NCI-H1417 treated with DMSO at 0.1 percent for 48 hours (cell line): ENCODE measurements at places on chromosomes 16 and 17.

DNA sequence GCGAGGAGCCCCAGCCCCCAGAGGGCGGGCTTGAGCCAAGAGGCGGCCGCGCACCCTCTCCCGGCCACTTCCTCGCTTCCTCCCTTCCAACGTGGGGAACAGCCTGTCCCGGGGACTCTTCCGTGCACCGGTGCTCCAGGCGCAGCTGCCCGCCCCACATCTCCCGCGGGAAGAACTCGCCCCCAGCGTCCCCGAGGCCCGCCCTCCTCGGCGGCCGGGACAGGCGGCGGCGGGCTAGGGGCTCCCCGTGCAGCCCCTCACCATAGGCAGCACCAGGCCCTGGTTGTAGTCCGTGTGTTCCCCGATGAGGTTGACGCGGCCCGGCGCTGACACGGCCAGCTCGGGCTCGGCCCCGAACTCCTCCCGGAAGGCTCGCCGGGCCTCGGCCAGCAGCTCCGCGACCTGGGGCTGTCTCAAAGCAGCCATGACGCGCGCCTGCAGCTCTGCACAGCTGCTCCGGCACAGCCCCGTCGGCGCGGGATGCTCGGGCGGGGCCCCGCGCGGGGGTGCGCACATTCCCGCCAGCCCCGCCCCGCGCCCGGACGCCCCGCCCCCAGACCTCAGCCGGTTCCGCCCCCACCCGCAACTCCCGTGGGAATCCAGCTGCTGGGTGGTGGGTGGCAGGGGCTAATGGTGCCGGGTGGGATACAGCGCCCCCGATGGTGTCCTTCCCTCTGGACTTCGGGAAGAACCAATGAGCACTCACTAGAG lies at the start of gene GALK1:
Gene GALK1, minus strand, starts transcription at position 482 of the 711 bp plus-strand sequence. Its CDS starts 56 bp downstream, at position 426.
- no peak for DNase-seq

DNA sequence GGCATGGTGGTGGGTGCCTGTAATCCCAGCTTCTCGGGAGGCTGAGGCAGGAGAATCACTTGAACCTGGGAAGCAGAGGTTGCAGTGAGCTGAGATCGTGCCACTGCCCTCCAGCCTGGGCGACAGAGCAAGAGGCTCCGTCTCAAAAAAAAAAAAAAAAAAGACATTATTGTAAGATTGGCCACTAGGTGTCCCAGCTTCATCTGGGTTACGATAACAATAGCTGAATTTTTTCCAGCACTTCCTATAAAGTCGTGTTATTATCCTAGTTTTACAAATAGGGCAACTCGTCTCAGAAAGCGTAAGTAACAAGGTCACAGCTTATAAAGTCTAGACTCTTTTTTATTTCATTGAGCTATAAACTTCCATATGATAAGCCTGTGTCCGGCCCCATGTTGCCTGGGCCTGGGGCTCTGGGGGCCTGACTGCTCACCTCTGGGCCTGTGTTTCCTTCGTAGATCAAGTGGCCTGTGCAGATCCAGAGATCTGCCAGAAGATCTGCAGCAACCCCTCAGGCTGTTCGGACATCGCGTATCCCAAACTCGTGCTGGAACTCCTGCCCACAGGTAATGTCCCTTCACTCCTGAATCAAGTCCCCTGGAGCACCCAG lies 60.5 kb downstream of the SLC5A11 start:
- no peak for DNase-seq

DNA sequence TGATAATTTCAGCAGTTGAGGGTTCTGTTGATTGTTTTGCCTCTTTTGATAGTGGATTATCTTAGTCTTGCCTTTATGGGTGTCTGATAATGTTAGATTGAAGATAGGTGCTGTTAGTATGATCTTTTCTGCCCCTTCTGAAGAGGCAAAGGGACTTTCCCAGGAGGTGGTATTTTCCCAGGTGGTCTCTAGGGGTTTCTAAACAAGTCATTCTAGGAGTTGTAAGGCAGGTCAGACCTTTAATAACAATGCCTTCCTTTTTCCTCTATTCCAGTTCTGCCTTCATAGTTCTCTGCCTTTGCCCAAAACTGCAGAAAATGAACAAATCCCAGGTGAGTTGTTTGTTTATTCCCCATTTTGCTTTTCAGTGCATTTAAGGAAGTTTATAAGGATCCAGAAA lies 4.3 kb downstream of the ZFP1 start:
- no peak for DNase-seq

DNA sequence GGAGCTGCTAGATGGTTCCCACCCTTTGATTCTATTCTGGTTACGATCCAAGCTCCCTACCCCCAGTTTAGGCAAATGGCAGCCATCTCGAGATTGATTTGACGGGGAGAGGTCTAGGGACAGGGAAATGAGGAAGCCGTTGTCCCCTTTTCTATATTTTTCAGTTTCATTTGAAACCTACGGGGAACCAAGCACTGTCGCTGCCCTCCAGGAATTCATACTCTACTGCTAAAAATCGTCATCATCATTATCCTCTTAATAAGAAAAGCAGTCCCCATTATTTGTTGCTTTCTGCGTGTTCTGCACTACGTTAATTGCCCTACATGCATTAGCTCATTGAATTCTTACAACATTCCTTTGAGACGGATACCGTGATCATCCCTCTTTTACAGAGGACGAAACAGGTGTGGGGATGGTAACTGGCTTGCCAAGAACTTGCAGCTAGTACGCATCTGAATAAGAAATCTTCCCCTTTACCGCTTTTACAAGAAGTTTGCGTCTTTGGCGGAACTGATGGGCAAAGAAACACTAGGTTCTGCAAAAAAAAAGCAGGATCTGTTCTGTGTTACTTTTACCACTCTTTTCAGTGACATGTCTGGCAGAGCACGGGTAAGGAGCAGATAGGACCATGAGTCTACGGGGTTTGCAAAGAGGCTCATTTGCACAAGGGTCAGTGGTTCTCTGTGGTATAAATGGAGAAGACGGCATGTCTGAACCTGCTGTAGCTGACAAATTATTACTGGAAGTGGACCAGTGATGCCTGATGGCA lies 1.1 kb downstream of the CCP110 start:
- peak; percentile 15 for DNase-seq

GRCh38 chr16:84121007-84121406 lies 4.3 kb upstream of the MBTPS1 start:
- DNase-seq: no peak

GRCh38 chr17:19238167-19238505 lies 970 bp downstream of the EPN2 start:
- no peak for DNase-seq

GRCh38 chr16:67006930-67007658 lies 18.7 kb downstream of the CES4A start:
- DNase-seq: no peak

DNA sequence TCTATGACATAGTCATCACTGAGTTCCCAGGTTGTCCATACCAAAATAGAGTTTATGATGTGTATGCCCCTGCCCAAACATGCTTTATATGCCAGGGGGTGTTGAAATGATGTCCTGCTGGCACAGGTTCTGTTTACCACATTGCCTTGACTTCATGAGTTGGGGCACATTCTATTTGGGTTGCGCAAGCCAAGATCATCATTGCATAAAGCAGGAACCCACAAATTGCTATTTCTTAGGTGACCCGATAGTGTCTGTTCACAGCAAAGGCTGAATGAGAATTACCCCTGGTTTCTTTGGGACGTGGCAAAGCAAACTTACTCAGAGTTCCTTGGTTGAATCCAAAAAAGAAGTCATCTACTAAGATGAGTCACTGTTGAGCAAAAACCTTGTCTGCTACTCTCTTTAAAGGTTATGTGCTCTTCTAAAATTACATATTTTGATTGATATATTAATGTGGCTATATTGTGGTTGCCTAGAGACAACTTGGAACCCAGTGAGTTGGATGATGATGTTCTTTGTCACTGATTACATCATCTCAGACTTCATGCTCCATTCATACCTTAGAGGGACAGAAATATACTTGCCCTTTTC lies 912.6 kb upstream of the SOX9 start:
- no peak for DNase-seq

GRCh38 chr16:57683636-57684545 lies 10.7 kb upstream of the DRC7 start:
- no peak for DNase-seq

- no peak for DNase-seq
Observed at GRCh38 chr16:67215706-67216105, 11.2 kb upstream of the TMEM208 start.

DNA sequence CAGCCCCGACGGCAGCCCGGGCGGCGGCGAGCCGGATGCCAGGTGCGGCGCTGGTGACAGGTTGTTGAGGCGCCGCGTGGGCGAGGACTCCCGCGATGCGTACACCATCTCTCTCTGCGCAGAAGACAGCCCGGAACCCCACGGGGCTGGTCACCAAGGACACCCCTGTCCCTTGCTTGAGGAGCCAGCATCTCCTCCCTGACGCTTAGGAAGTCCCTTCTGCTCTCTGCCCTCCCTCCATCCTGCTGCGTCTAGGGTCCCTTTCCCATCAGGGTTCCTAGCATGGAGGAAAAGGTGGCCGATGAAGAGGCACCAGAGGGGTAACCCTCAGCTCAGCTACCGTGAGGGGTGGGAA lies 43.6 kb downstream of the SRCIN1 start:
- no peak for DNase-seq

DNA sequence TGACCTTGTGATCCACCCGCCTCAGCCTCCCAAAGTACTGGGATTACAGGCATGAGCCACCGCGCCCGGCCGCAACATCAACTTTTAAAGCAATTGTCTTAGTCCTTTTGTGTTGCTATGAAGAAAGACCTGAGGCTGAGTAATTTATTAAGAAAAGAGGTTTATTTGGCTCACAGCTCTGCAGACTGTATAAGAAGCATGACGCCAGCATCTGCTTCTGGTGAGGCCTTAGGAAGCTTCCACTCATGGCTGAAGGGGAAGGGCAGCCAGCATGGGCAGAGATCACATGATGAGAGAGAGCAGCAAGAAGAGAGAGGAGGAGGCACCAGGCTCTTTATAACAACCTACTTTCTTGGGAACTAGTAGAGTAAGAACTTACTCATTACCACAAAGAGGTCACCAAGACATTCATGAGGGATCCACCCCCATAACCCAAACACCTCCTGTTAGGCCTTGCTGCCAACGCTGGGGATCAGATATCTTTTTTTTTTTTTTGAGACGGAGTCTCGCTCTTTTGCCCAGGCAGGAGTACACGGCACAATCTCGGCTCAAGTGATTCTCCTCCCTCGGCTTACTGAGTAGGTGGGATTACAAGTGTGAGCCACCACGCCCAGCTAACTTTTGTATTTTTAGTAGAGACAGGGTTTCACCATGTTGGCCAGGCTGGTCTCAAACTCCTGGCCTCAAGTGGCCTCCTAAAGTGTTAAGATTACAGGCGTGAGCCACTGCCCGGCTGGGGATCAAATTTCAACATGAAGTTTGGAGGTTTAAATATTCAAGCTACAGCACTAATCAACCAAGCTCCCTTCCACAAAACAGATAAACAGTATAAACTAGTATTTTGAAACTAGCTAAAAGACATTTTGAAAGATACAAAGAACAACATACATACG lies 21.4 kb upstream of the GPT2 start:
- DNase-seq: no peak

DNA sequence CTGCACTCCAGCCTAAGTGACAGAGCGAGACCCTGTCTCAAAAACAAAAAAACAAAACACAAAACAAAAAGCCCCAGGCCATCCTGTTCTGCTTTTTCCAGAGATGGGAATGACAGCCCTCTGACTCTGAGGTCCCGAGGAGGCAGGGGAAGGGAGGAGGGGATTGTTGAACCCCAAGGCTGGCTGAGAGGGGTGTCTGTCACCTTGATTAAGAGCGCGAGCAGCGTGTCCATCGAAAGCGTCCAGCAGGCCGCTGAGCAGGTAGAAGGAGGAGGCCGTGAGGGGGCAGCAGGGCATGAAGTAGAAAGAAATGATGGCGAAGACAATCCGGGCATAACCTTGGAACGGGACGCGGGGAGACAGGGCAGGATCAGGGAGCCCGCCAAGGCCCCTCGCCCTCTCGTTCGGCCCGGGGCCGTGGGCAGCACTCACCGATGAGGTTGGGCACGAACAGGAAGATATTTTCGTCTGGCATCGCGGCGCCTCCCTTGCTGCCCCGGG lies 593 bp downstream of the CDIPT start:
- no peak for DNase-seq

DNA sequence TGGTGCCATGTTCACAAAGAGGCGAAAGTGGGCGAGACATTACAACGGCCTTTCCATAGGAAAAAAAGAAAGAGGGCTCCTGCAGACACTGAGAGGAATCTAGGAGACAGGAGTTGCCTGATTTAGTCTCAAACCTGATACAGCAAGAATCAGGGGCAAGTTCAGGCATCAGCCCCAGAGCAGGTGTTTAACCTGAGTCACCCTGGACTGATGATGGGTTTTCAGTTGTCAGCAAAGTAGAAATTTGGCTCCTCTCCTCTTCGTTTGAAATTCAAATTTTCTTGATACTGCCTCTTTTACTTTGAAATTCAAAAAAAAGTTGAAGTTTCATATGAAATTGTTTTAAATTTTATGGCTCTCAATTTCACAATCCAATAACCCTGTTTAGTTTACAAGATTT lies 189.5 kb downstream of the ABCC12 start:
- DNase-seq: no peak

- no peak for DNase-seq
Observed at GRCh38 chr17:48883171-48883570, 9.4 kb upstream of the ATP5MC1 start.

DNA sequence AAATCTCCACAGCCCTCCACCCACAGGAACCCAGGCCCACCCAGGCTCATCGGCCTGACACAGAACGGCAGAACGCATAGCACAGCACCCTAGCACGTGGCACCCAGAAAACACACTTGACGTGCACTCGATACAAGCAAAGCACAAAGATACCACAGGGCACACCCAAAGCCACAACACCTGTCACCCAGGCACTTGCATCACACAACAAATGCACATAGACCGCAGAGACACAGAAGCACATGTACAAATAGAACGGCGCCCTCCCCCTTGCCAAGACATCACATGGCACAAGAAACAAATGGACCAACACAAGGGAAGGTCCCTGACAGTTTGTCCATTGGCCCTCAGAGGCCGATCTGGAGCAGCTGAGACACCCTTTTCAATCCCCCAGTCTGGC lies 147.7 kb upstream of the WSCD1 start:
- no peak for DNase-seq

GRCh38 chr17:48601539-48602425 lies 3.0 kb downstream of the HOXB6 start:
- DNase-seq: no peak

DNA sequence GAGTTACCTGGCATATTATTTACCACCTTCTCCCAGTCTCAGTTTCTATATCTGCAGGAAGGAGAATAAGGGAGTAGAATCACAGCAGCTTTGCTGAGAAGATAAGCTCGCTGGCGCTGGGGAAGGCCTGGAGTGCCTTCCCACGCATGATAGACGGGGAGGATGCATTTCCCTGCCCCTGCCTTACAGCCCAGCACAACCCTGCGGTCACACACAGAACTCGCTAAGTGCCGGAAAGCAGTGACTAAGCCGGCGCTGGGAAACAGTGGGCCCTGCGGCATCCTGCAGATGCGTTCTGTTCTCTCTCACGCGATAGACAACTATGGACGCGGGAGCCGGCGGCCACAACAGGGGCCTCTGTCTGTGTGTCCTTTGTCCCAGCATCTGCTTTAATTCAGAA lies 4.8 kb downstream of the CA5A start:
- DNase-seq: no peak

DNA sequence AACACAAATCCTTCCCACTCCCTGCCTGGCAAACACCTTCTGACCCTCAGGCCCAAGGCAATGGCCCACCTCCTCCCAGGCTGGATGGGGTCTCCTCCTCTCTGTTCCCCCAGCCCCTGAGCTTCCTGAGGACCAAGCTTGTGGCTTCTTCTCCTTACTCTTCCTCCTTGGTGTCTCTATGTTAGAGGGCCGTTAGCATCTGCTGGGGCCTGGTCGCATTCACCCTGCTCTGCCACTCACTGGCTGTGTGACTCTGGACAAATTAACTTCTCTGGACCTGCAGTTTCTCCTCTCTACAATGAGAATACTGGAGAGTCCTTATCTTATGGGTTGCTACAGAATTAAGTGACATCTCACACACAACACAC lies 725 bp upstream of the MT2A start:
- no peak for DNase-seq
